ENCODE measurements at places on chromosomes 1 and 21.

- DNase-seq = peak; percentile 61
These were observed 22.7 kb downstream of the UTP25 start for GRCh38 chr1:209850342-209850979.

DNA sequence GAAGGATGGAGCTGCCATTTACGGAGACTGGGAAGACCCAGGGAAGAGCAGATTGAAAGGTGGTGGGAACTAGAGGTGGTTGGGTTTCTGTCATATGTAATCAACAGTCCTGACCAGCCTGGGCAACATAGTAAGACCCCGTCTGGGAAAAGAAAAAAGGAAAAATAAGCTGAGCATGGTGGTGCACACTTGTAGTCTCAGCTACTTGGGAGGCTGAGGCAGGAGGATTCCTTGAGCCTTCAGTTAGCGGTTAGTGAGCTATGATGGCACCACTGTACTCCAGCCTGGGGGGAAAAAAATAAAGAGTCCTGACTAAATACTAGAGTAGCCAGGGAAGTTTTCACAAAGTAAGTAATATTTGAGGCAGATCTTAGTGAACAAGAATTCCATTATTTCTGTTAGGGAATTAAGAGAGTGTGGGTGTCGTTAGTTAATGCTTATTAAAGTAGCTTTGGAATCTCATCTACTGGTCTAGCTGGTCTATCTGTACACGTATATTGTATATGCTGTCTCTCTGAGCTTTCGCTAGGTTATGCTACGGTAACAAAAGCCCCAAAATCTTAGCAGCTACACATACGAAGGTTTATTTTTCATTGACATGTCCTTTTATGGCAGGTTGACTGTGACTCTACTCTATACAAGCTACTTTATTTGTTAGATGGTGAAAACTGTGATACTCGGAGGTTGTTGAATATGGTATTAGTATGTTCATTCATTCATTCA, 4.4 kb downstream of the NBPF1 start:
- DNase-seq = no peak

DNA sequence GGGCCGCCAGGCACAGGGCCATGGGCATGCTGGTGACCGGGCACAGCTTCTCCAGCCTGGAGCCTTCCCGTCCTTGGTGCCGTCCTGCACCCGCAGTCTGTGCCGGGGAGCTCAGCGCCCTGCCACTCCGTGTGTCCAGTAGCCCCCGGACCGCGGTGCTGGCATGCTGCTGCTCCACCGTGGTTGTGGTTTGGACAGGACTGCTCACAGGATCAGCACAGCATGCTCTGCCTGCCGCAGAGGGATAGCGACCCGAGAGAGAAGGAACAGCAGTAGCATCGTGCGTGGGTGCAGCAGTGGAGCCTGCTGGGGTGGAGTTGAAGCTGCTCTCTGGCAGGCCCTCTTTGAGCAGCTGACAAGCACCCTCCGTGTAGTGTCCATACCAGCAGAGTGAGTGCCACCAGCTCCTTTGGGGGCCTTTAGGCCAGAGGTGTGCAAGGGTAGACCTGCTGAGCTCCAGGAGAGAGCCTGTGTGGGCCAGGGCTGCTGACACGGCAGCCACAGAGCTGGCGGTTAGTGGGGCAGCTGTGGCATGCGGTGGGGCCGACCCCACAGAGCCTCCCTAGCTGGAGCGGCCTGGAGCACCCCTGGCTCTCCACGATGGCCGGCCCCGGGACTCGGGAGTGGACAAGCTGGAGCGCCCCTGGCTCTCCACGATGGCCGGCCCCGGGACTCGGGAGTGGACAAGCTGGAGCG, 6.4 kb upstream of the PCBP3 start:
- DNase-seq = no peak

DNA sequence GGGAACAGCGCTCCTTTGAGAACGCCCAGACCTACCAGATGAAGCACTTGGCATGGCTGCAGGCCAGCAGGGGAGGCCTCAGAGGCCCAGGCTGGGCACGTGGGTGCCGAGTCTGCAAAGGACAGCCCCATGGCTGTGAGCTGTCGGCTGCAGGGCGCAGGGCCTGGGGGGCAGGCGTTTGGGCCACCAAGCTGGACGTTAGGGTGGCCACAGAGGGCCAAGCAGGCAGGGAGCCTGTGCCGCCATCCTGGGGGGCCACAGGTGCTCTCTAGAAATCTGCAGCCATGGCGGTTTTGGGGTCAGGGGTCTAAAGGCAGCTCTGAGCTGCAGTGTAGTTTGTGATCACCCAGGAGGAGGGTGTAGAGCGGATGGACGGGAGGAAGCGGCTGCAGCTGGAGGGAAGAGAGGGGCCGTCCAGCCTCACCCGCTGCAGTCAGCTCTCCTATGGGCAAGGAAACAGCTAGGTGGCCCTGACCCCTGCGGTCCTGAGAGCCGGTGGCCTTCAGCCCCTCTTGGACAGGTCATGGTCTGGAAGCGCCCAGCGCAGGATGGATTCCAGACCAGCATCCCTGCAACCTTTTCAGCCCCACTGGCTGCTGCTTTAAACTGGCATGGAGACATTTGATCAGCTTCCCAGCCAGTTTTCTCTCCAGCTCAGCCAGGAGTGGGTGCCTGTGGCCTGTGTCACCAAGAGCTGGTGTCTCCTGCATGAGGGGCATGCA, 11.0 kb downstream of the IBA57 start:
- no peak for DNase-seq

- no peak for DNase-seq
These were observed 474.3 kb upstream of the TMPRSS15 start for GRCh38 chr21:18877917-18878316.

DNA sequence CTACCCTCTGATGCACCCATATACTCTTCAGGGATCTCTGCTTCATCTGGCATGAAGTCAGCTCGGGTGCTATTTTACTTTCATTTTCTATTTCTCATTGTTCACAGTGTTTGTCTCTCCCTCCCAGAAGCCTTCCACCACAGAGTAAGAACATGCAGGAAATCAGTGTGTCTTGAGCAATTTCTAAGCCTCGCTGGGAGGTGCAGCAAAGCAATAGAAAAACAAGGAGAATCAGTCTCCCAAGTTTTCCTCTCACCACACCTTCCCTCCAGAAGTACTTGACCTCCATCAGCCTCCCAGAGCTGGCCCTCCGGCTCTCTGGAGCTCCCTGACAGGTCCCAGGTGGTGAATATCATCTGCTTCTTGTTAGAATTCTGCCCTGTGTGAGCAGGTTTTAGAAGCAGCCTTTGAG, 594.7 kb upstream of the CAMK1G start:
- peak; percentile 79 for DNase-seq

DNA sequence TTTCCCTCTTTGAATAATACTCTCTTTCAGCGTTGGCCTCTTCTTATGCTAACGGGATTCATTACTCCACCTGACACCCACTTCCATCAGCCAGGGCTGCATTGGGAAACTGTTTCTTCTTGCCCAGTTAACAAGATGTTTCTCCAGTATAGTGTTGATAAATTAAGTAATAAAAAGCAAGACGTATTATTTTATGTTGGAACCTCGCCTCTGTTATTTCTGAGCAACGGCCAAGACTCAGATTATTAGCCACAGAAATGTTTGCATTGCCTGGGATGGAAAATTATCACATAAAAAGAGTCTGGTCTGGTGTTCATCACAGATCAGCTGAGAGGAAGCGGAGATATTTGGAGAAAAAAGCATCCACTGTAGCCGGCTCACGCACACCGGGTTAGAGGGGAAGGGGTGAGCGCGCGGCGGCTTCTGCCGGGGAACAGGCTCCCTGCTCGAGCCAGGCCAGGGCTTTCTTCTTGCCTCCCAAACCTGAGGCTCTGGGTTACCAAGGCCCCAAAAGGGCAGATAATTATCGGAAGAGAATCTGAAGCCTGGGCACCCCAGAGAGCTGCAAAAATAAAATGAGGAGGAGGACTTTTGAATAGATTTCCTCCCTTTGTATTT, 189.5 kb downstream of the PRDM16 start:
- no peak for DNase-seq

DNA sequence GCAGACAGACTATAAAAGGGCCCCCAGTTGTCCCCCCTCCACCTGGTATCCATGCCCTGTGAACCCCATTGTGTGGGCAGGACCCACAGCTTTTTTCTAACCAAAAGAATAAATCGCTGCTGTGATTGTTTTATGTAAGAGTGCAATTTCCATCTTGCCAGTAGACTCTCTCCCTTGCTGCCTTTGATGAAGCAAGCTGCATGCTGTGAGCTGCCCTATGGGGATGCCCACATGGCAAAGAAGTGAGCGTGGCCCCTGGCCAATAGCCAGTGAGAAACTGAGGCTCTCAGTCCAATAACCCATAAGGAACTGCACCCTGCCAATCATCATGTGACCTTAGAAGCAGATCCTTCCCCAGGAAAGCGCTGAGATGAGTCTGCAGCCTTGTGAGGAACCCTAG, 37.8 kb upstream of the FMOD start:
- DNase-seq = no peak

Measured in mesenchymal stem cell (in vitro differentiated cells and primary cell).